Neural crest cell (in vitro differentiated cells): ENCODE measurements at places on chromosomes 11 and 22. TPM values are rescaled to one million over a fixed set of nuclear protein-coding genes. Genes with fewer than 3 reads are reported as not detected.

DNA sequence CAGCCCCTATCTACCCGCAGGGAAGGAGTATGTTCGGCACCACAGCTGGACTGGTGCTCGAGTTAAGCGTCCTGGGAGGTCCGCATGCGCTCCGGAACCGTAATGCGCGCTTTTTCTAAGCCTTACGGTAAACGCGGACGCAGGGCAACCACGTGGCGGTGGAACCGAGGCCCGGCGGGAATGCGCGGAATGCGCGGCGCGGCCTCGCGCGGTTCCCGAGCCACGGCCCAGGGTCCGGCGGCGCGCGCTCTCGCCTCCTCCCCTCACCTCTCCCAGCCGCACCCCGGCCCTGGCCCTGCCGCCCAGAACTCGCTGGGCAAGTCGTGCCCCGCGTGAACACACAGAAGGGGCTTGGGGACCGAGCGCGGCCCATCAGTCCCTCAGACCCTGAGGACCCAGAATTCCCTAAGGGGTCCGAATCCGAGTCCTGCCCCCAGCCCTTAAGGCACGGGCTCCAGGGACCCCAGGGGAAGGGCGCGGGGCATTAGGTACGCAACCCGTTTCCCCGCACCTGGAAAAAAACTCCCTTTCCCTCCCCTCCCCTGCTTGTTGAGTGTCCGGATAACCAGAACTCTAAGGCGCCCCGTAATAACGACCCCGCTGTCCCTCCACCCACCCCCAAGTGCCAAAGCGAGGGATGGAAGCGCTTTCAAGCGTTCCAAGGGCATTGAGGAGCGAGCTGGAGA is 4.3 kb upstream of the CCND1 start:
- H3K27me3 ChIP-seq, result peaks cover 19% of the 10 kb centered on the region
- DNase-seq, result peak; percentile 67
- no peak overlapping the region for H3K27ac ChIP-seq
- peaks cover 4% of the 10 kb centered on the region for H3K36me3 ChIP-seq
- H3K4me3 ChIP-seq, result peak overlapping the region; percentile 89

DNA sequence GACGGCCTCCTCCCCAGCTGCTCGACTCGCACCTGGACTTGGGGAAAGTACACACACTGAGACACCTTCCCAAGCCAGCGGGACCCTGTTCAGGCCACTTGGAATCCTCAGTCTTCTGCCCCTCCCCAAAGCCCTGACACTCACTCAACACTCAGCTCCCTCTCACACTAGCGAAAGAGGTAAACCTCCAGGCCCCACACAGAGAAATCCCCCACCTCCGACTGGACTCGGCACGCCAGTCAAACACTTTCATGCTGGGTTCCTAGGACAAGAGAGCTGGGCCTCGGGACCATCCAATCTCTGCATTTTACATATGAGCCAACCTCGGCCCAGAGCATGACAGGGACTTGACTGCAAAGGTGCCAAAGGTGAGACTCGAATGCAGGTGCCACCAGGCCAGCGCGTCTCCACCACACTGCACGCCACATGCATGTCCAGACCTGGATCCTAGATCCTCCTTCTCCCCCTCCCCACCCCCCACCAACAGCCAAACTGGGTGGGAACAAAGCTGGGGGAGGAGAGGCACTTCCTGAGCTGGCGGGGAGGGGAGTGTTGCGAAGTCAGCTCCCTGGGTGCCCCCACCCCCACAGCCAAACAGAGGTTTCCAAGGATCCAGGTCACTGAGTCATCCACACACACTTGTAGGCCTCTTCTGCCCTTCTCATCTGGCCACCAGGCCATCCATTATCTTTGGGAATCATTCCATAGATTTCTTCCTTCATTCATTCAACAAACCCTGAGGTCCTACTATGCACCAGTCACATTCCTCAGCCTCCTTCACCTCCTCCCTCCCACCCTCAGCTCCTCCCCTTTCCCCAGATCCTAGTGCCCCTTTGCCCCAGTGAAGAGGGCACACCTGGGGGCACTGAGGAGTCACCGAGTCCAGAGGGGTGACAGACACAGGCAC is 10.7 kb upstream of the CD5 start:
- no peaks in the 10 kb centered on the region for H3K27me3 ChIP-seq
- peaks cover 3% of the 10 kb centered on the region for H3K4me1 ChIP-seq
- H3K27ac ChIP-seq, result peak overlapping the region; percentile 88
- H3K36me3 ChIP-seq, result no peaks in the 10 kb centered on the region

DNA sequence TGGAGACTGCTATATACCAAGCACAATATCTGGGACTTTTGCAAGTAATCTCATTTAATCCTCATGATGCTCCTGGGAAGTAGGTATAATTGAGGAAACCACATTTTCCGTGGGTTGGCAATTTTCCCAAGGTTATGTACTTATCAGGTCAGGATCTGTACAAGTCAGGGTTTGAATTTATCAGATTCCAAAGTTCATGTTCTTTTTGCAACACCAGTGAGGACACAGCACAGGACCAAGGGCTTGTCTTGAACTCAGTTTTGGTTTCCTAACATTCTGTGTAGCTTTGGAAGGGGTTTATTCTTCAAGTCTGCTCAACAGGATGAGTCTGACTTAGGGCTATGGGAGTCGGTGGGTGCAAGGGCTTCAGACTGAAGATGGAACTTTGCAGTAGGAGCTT is 30.4 kb downstream of the INSC start:
- H3K27ac ChIP-seq, result no peak overlapping the region
- H3K4me3 ChIP-seq, result no peak overlapping the region
- H3K36me3 ChIP-seq, result peaks cover 3% of the 10 kb centered on the region
- H3K27me3 ChIP-seq, result no peaks in the 10 kb centered on the region
- no peak for DNase-seq
- H3K4me1 ChIP-seq, result peaks cover 26% of the 10 kb centered on the region

DNA sequence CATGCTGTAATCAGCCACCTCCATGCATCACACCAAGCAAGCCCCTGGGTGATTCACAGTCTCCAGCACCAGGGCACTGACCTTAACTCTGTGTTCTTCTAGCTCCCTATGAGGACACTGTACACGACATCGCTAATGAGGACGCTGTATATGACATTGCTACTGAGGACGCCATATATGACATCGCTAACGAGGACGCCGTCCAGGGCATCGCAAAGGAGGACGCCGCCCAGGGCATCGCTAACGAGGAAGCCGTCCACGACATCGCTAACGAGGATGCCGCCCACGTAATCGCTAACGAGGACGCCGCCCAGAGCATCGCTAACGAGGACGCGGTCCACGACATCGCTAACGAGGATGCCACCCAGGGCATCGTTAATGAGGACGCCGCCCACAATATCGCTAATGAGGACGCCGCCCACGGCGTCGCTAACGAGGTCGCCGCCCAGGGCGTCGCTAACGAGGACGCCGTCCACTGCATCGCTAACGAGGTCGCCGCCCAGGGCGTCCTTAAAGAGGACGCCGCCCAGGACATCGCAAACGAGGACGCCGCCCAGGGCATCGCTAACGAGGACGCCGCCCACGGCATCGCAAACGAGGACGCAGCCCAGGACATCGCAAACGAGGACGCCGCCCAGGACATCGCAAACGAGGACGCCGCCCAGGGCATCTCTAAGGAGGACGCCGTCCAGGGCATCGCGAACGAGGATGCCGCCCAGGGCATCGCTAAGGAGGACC is 34.5 kb upstream of the DGCR6L start:
- DNase-seq, result no peak
- no peak overlapping the region for H3K27ac ChIP-seq
- peak overlapping the region; percentile 57 for H3K4me3 ChIP-seq
- H3K27me3 ChIP-seq, result no peaks in the 10 kb centered on the region

DNA sequence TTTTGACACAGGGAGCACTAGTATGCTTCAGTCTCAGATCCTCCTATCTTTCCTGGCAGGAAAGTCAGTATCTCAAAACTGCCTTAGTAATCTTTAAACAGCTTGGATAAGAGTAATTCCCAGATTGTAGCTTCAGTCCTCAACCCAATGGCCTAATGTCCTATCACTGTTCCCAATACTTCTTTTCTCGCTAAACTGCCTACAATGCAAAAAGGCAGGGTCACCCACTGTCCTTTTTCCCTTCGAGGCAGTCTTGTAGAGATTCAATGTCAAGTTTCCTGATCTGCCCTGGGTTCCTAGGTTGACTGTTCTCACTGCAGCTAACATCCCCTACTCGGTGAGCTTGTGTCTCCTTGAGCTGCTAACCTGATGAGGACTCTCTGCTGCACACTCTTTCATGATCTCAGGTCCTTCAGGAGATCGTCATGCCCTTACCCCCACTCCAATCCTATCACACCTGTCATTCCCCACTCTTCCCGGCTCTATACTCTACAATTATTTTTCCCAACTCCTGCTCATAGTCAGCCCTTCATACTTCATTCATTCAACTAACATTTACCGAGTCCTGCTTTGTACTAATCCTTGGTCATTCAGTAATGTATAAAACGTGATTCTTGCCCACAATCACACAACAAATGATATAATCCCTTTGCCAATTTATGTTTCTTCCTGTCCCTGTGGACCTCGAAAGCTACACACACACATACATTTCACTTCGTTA is 904 bp downstream of the C2CD3 start:
- no peak for DNase-seq
- peaks cover 10% of the 10 kb centered on the region for H3K4me1 ChIP-seq
- H3K36me3 ChIP-seq, result peaks cover 3% of the 10 kb centered on the region
- H3K4me3 ChIP-seq, result no peak overlapping the region
- H3K27me3 ChIP-seq, result no peaks in the 10 kb centered on the region

DNA sequence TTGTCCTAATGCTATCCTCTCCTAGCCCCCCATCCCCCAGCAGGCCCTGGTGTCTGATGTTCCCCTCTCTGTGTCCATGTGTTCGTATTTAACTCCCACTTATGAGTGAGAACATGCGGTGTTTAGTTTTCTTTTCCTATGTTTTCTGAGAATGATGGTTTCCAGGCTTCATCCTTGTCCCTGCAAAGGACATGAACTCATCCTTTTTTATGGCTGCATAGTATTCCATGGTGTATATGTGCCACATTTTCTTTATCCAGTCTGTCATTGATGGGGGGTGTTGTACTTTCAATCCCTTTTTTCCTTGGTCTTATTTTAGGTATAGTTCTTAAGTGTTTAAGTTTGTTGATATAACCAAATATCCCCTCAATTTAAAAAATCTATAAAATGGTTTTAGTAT is 23.9 kb downstream of the EP300 start:
- no peak overlapping the region for H3K4me3 ChIP-seq
- H3K27ac ChIP-seq, result no peak overlapping the region
- H3K4me1 ChIP-seq, result no peaks in the 10 kb centered on the region
- no peaks in the 10 kb centered on the region for H3K27me3 ChIP-seq

CTSC gene
- total RNA-seq, result 84.3 and 88.0 TPM in 2 replicates

GRCh38 chr11:102451041-102451680 is 1.4 kb downstream of the TMEM123 start:
- peaks cover 65% of the 10 kb centered on the region for H3K4me1 ChIP-seq
- peaks cover 2% of the 10 kb centered on the region for H3K36me3 ChIP-seq
- DNase-seq, result no peak
- peak overlapping the region; percentile 98 for H3K27ac ChIP-seq

- DNase-seq, result no peak
- H3K27ac ChIP-seq, result no peak overlapping the region
- H3K4me1 ChIP-seq, result no peaks in the 10 kb centered on the region
- H3K4me3 ChIP-seq, result no peak overlapping the region
- H3K36me3 ChIP-seq, result peaks cover 9% of the 10 kb centered on the region
Measured at GRCh38 chr11:74347381-74347780, 35.9 kb upstream of the P4HA3 start.

DNA sequence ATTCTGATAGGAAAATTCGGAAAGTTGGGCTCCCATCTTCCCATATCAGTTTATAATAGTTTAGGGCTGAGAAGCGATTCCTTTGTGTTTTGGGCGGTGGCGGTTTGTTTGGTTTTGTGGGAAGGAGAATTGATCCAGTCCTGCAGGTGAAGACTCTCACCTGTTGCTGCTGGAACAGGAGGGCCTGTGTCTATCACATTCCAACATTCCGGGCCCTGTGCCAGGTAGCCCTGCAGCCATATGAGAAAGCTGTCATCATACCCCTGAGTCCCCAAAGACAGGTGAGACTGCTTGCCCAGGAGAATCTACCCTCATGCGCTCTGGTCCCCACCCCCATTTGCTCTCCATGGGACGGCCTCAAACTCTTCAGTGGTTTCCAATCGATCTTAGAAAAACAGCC is 62.1 kb downstream of the TRAF6 start:
- peaks cover 13% of the 10 kb centered on the region for H3K36me3 ChIP-seq
- no peak overlapping the region for H3K27ac ChIP-seq
- DNase-seq, result no peak
- H3K27me3 ChIP-seq, result no peaks in the 10 kb centered on the region
- no peak overlapping the region for H3K4me3 ChIP-seq

GRCh38 chr11:1084561-1085439 is 10.1 kb downstream of the MUC2 start:
- no peaks in the 10 kb centered on the region for H3K4me1 ChIP-seq
- no peak overlapping the region for H3K27ac ChIP-seq
- H3K4me3 ChIP-seq, result no peak overlapping the region
- no peaks in the 10 kb centered on the region for H3K27me3 ChIP-seq
- no peaks in the 10 kb centered on the region for H3K36me3 ChIP-seq
- no peak for DNase-seq

CTSW gene
- total RNA-seq, result not detected in 2 replicates

GRCh38 chr22:40215266-40215665 is 37.5 kb downstream of the TNRC6B start:
- DNase-seq, result no peak
- no peaks in the 10 kb centered on the region for H3K27me3 ChIP-seq
- H3K4me3 ChIP-seq, result no peak overlapping the region
- H3K27ac ChIP-seq, result no peak overlapping the region
- peaks cover 51% of the 10 kb centered on the region for H3K4me1 ChIP-seq
- no peaks in the 10 kb centered on the region for H3K36me3 ChIP-seq
